ENCODE measurements at places on chromosomes 1 and 21. TPM values are rescaled to one million over a fixed set of nuclear protein-coding genes. Genes with fewer than 3 reads are reported as not detected.

GRCh38 chr1:189821833-189822232 lies 655.8 kb downstream of the BRINP3 start:
- no peak for DNase-seq

GJB3 gene
- total RNA-seq: 14.9 TPM

DNA sequence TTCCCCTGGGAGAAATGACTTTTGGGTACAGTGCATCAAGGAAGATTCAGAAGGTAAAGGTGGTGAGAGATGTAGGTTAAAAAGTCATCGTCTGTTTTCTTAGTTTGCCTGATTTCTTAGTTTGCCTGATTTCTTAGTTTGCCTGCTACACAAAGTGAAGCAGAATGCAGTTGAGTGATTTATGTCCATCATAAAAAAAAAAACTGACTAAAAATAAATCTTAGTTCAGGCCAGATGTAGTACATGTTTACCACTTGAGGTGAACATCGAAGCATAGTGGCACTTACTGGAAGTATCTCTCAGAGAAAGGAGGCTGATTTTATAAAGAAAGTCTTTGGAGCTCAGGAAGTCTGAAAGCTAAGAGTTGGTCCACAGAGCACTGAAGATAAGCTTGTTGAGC lies 79.5 kb downstream of the LRRC8D start:
- no peak for DNase-seq

- DNase-seq: no peak
These were observed 4.4 kb downstream of the TAL1 start for GRCh38 chr1:47227341-47228232.

PDIK1L gene
- total RNA-seq: 21.8 TPM

DNA sequence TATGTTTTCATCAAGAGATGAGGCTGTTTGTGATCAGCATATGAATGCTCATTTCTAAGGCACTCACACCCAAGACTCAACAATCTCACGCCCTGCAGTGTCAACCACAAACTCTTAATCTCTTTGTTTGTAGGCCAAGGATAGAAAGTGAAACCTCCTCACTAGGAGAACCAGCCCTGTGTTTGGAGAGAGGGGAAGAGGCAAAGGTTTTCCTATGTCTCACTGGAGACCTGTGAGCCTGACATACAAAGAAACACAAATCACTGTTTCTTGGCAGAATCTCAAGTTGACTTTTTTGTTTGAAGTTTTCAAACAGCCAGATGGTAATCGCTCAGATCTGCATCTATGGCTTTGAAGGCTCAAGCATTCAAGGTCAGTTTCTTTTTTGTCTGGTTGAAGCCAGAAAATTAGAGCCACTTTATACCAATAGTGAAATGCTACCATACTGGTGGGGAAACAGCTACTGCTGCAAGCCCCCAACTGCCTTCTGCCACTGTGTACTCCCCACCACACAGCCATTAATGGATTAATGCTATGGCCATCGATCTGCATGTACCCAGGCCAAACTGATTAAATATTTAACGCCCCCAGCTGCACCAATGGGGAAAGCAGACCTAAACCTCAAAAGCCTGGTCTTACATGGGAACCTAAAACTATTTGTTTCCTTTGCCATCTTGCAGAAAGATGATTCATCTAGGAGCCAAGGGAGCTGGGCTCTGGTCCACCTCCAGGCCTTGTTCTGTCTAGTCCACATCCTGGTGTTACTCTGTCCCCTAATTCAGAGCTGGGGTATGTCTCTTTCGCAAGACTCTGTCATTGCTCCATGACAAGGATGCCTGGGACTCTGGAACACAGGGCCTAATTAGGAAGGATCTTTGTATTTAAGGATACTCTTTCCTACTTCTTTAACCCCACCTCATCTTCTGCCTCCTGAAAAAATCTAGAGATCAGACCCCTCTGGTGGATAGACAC lies 16.3 kb downstream of the PDZK1 start:
- DNase-seq: no peak

GRCh38 chr21:14833666-14834351 lies 231.0 kb downstream of the NRIP1 start:
- no peak for DNase-seq

FMO3 gene
- total RNA-seq: 0.65 TPM

MROH7 gene
- total RNA-seq: 25.2 TPM

TNFRSF25 gene
- 17.1 TPM for total RNA-seq

NPR1 gene
- 21.0 TPM for total RNA-seq

DNA sequence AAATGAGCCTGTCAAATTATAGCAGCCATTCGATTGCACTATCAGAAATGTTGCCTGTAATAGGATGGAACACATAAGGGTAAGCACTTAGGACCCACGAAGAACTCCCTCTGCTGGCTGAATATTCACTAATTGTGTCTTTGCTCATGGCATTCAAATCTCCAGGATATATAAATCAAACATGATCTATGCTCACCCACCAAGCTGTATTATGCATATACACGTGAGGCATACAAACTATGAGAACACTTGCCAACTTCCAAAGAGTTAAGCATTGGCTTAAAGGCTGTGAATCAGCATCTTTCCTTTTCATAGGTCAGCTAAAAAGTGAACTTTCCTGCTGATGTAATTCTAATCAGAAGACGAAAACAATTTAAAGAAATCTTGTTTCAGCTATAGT lies 34.5 kb downstream of the TMPRSS15 start:
- no peak for DNase-seq

FCRL3 gene
- not detected for total RNA-seq

- no peak for DNase-seq
These were observed 34.3 kb upstream of the EDEM3 start for GRCh38 chr1:184788970-184789369.

- DNase-seq: no peak
These were observed 57.8 kb downstream of the SIK1 start for GRCh38 chr21:43369124-43369523.

- no peak for DNase-seq
These were observed 93.0 kb upstream of the SLC44A3 start for GRCh38 chr1:94726981-94727685.

DNA sequence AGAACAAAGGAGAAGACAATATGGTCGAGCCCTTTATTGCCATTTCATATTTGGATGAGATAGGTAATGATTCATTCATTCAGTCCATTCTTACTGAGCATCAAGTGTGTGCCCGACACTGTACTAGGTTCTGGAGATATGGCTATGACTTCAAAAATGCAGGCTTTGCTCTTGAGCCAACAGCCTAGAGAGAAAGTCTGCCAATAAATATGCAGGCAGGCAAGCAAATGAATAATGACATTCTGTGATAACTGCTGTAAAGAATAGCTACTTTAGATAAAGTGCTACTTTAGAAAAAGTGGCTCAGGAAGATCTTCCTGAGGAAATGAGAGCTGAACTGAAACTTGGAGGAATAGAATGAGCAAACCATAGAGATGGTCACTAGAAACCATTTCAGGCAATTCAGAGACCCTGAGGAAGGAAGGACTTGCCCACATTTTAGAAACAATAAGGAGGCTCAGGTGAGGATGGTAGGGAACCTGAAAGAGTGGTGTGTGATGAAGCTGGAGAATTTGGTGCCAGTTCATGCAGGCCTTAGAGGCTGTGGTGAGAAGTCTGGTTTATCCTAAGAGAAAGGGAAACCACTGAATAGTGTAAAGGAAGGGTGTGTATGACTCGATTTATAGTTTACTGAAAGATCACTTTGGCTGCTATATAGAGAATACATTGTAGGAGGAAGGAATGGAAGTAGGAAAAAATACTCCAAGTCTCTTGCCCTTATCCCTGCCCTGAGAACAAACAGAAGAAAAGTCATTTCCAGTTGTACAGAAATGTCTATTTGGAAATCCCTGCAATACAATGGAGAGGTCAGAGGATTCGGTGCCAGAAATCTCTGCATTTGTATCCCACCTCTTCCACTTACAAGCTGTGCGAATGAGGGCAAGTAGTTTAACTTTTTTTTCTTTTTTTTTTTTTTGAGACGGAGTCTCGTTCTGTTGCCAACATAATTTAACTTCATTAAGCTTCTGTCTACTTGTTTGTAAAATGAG lies 167.9 kb downstream of the VPS13D start:
- no peak for DNase-seq

DNA sequence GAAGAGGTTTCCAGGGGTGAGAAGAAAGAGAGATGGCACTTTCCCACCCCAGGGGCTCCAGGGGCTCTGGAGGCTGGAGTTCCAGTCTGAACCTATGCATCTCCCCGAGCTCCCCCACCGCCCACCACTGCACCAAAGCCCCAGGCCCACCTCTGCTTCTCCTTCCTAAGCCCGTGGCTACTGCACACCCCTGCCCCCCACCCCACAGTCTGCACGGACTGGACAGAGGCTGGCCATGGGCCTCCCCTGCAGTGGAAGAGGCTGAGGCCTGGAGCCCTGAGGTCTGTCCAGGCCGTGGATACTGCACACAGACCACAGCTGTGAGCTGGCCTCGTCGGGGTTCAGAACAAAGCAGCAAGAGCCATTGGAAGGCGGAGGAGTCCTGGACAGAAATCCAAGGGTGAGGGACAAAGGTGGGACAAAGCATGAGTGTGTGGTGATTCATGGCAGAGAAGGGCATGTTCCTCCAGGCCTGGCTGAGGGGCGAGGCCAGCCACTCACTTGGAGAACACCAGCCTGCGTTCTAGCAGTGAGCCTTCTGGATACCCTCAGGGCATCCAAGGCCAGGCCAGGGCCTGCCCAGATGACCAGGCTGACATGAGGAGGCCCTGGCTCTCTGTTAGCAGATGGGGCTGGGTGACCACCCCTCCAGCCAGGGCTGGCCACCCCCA lies 244.8 kb upstream of the VAMP3 start:
- DNase-seq: no peak

GRCh38 chr1:116906812-116907211 lies 2.9 kb upstream of the PTGFRN start:
- no peak for DNase-seq

All from ureter (tissue), 1 donor.